ENCODE measurements at places on chromosomes 2 and 18.

DNA sequence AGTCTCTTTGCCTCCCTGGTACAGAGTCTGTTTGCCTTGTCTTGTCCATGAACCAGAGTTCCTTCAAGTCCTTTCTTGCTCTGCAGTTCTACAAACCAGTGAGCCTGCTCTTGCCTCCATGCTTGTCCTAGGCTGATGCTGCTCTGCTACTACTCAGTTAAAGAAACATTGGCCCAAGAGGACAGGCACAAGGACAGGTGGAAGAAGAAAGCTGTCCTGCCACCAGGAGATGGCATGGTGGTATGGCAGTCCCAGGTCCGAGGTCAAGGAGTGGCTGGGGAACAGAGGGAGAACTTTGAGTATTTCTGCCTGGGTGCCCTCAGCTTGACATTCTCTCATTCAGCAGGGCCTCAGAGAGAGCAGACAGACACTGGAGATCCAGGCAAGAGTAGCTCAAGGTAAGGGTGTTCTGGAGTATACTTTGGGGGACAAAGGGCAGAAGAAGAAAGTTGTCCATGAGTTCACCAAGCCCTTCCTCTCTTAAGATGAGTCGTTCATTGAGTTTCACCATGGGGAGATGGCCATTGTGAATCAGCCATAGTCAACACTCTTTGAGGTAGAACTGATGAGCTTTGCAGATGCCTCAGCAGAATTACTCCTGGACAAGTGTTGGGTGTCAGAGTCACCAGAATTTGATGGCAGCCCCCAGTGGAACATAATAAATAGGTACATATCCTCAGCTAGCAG lies 20.4 kb downstream of the TTC32 start:
- no peak for DNase-seq

GRCh38 chr2:223944166-223944702 lies 901 bp downstream of the WDFY1 start:
- DNase-seq, result peak; percentile 56

DNA sequence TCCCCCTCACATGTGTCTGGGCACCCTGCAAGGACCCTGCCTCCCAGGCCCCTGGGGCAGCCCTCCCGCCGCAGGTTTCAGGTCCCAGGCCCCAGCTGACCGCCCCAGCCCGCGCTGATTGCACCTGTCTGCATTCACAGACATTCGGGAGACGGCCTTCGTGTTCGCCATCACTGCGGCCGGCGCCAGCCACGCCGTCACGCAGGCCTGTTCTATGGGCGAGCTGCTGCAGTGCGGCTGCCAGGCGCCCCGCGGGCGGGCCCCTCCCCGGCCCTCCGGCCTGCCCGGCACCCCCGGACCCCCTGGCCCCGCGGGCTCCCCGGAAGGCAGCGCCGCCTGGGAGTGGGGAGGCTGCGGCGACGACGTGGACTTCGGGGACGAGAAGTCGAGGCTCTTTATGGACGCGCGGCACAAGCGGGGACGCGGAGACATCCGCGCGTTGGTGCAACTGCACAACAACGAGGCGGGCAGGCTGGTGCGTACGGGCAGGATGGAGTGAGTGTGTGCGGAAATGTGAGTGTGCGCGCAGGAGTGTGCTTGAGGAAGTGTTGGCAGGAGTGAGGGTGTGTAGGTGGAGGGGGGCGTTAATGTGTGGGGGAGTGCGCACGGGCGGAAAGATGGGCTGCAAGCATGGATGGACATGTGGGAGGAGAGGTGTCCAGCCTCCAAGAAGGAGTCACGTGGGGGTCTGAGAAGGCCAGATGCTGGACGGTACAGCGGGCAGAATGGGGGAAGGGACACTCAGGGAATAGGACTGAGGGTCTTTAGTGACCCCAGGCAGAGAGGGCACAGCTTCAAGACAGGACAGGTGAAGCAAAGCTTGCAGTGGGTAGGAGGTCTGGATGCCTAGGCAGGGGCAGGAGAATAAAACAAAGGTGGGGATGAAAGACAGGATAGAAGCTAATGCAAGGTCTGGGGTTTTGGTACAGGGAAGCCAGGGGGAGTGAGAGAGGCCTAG lies 9.0 kb upstream of the WNT10A start:
- DNase-seq, result peak; percentile 43

- DNase-seq, result no peak
Measured at GRCh38 chr2:60275958-60276357, 277.5 kb downstream of the BCL11A start.

DNA sequence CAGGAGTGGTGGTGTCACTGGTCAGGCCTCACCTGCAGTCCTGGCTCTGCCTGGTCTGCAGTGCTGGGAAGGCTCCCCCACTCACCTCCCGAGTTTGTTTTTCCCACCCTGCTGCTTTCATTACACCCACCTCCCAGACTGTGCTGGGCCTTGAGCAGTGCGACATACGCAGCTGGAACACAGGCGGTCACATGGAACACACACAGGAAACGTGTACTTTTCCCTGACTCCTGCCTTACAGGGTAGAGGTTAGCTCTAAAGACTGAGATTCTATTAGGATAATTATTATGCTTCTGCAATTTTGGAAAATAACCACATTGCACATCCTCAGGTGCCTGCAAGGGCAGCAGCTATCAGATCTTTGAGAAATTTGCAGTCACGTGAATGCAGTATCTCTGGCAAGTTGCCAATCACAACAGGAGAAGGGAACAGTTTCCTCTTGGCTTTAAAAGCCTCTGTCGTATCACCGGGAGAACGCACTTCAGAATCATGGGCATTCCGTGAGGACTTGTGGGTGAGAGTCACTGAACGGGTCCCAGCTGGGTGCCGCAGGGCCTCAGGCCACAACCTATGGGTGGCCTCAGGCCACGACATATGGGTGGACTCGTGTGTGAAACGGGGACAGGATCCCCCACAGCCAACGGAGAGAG lies 136.5 kb downstream of the ZNF236 start:
- DNase-seq, result peak; percentile 53

GRCh38 chr2:117714745-117715417 lies 99.6 kb upstream of the DDX18 start:
- no peak for DNase-seq

GRCh38 chr2:101704816-101705578 lies 7.5 kb downstream of the MAP4K4 start:
- DNase-seq, result no peak

DNA sequence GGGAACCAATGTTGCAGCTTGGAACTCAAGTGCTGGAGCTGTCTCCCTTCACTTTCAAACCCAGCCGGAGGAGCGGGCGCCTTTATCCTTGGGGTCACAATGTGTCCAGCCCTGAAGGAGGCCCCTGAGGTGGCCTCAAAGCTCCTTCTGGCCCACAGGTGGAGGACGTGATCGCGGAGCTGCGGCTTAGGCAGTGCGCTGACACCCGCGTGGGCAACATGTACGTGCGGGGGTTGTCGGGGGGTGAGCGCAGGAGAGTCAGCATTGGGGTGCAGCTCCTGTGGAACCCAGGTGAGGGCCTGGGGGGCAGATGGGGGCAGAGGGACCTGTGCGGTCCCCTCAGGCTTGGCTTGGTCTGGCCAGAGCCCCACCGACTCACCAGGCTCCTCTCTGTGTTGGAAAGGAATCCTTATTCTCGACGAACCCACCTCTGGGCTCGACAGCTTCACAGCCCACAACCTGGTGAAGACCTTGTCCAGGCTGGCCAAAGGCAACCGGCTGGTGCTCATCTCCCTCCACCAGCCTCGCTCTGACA lies 13.5 kb downstream of the ABCG8 start:
- no peak for DNase-seq

DNA sequence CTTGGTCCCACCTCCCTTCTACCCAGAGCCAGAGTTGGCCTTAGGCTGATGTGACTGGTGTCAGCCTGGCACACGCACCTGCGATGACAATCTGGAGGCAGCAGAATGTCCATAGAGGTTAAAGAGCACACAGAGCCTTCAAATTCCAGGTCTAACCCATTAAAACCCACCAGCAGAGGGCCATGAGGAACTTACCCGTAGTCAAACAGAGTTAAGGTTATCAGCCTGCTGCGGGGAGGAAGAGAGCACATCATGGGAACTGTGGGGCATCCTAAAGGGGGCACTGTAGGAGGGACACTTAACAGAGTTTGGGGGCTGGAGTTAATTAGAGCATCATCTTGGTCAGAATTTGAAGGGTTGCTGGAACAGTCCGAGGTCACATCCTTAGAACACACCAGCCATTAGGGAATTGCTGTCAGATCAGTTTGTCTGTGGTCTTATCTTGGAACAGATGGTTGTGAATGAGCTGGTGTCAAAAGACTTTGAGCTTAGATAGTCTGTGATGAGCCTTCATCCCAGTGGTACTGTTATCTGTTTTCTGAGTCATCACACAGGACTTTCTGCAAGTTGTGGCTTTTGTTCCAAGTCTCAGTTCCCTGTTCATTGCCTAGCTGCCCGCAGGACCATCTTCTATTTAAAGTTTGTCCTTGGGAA lies 248.6 kb downstream of the LOXHD1 start:
- DNase-seq, result no peak

- DNase-seq, result no peak
Measured at GRCh38 chr18:79447703-79448367, 52.1 kb downstream of the NFATC1 start.

DNA sequence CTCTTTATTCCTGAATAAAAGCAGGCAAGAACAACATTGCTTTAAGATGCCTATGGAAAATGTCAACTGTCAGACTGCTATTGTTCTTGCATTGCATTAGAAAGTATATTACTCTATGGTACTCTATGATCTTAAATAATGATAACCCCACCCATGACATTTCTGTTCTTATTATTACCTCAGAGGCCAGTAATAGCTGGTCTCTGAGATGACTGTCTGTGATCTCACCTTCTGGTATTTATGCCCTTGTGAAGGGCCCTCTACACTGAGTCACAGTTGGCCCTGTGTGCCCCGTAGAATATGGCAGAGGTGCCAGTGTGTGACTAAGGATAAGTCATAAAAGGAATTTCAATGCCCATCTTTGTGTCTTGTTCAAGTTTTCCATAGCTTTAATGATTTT lies 61.0 kb downstream of the SPP2 start:
- DNase-seq, result no peak

GRCh38 chr18:32278177-32278799 lies 88.4 kb downstream of the MEP1B start:
- DNase-seq, result no peak

DNA sequence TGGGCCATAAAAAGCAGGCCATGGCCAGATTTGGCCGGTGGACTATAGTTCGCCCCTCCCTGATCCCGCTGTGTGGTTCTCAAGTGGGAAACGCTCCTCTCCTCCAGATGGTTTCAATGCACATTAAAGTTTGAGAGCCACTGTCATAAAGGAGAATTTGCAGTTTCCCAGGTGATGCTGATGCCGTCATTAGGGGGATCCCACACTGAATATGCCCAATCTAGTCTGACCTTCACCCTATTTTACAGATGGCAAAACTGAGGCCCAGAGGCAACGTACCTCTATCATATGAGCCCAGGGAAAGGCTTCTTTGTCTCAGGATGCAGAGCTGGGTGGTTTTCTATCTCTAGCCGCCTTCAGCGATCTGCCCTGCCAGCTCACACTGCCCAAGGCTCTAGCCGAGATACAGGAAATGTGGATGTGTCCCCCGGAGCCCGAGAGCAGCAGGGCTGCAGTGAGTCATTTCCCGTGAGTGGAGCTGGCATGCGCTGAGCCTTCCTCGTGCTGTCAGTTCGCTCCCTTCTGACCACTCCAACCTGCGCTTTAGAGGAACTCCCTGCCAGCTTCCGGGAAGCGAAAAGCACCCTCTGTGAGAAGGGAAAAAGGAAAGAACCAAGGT lies 116.2 kb downstream of the SMAD7 start:
- DNase-seq, result no peak

DNA sequence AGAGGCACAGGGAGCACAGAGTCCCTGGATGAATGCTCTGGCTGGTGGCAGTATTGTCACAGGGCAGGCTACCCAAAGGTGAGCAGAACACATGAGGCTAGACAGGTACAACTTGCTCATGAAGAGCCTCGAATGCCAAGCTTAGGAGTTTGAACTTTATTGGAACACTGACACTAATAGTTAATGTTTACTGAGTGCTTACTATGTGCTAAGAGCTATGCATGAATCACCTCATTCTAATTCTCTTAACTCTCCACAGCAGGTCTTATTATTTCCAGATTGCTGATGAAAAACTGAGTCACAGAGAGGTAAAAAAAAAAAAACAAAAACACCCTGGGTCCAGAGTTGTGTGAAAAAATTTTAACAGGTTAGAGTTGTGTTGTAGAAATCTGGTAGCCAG lies 6.1 kb upstream of the EMX1 start:
- DNase-seq, result no peak

DNA sequence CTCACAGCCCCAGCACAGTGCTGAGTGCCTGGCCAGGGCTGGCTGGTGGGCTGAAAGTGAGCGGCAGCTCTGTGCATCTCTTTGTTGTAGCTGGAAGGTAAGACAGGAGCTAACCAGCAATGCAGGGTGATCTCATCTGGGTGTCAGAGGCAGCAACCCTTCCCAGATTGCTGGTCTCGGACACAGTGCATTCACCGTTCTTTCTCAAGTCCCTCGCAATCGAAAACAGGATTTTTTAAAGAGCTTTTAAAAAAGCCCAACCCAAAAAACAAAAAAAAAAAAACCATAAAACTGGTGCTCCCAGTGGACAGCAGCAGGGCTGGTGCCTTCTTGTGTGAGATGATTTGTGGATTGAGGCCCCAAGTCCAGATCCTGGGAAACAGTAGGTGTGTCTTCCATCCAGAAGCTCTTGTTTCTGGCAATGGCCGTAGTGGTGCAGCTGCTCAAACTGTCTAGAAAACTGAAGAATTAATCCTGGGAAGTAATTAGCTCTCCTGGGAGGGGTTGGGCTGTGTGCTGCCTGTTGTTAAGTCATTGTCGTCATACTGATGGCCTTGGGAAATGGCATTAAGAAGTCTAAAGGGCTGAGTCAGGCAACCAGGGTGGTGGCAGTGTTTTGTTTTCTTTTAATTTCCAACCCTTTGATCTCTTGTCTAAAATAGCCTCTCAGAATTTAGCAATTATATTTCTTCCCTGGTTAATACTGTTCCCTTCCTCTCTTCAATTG lies 156.7 kb downstream of the KLHL29 start:
- DNase-seq, result peak; percentile 82
